ENCODE measurements at places on chromosomes 2 and 18.
A peak's percentile ranks its signal among the peaks of the same experiment; 100 is the strongest.

DNA sequence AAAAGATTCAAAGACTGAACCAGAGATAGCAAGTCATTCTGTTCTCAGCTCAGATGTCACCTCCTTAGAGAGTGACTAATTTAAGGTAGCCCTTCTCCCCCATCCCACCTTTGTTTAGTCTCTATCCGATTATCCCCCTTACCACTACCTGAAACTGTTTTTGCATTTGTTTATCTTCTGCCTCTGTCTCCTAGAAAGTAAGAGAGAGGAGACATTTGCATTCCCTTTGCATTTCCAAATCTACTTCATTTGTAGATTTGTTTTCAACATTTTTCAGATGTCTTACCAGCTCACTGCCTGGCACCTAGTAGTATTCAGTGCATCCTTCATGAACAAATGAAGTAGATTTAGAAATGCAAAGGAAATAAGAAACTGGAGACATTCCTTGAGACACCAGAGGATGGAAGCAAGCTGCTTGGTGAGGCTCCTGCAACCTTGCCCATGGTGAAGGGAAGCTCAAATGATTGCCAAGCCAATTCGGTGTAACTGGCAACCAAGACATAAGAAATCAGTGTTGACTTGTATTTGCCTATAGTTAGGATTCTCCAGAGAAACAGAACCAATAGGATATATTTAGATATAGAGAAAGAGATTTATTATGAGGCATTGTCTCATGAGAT is 385.7 kb downstream of the STK39 start:
- no peak for DNase-seq

DNA sequence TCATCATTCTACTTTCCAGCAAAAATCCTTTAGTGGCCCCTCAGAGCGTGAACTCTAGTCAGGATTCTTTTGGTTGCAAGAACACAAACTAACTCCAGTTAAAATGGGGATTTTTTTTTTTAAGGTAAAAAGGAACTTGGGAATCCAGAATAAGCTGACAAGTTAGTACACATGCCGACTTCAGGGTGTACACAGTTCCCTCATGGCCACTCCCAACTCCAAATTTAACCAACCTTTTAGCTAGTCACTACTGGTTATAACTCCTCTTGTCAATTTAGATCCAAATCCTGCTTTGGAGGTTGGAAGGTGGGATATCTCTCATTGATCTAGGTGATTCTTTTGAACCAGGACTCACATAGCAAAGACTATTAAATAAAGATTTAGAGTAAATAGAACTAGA is 5.0 kb upstream of the PGAP1 start:
- no peak for DNase-seq

GRCh38 chr2:2660789-2661355 is 329.8 kb upstream of the MYT1L start:
- no peak for DNase-seq

- no peak for DNase-seq
Observed at GRCh38 chr2:24123922-24124580, 782 bp downstream of the FAM228B start.

GRCh38 chr2:111042772-111043771 is 77.6 kb upstream of the BCL2L11 start:
- DNase-seq, result no peak

DNA sequence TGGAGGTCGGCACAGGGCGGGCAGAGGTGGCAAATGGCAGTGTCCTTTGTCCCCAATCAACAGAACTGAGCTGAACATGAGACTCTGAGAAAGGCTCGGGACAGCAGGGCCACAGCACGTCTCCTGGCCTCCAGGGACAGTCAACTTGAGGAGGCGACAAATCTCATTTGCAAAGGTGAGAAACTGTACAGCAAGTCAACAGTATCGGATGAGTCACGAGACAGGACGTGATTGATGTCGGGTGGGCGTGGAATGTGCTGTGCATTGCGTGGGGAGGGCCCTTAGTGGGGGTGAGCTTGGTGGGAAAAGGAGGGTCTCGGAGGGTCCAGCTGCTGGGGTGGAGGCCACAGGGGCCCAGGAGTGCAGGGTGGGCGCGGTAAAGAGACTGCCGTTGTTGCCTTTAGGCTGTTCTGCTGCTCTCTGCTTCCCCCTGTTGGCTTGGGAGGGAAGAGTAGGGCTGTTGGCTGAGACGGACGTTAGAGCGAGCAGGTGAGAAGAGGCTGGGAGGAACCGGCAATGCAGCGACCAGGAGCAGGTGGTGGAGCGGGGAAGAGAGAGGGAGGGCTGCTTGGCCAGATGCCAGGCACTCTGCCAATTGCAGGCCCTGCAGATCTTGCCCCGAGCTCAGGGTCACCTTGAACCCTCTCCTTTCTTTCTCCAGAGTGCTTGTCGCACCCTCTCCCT is 164.3 kb downstream of the BCL2 start:
- DNase-seq, result peak; percentile 70

- no peak for DNase-seq
Observed at GRCh38 chr2:173056705-173057364, 18.8 kb upstream of the MAP3K20 start.

All from effector CD8-positive, alpha-beta T cell (primary cell).